ENCODE measurements at places on chromosomes 16 and 17. TPM values are rescaled to one million over a fixed set of nuclear protein-coding genes. Genes with fewer than 3 reads are reported as not detected.

Gene SLC12A3
- total RNA-seq, result not detected

Gene IL4R
- 163 TPM for total RNA-seq

- ATAC-seq, result no peak
Observed at GRCh38 chr17:70217571-70217970, 48.2 kb downstream of the KCNJ2 start.

DNA sequence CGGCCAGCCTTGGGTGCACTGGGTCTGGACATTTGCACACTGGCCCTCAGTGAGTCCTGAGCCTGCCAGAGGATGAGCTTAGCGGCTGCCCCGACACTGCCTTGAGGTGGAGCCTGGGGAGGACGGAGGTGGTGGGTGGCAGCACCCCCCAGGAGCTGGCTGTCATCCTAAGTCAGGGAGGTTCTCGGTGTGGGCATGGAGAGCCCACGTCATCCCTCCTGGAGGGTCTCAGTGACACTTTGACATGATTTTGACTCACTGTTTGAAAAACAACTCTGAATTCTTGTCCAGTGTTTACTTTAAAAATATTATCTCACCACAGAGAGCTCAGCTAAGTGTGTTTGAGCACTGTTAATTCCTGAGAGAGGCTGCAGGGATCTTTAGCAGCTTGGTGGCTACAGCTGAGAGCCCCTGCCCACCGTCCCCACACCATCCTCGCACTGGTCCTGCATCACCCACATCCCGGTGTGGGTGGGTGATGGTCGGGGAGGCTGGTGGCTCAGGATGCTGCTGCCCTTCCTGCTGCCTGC is 63.1 kb downstream of the BANP start:
- ATAC-seq, result no peak

Gene GNG13
- not detected for total RNA-seq

DNA sequence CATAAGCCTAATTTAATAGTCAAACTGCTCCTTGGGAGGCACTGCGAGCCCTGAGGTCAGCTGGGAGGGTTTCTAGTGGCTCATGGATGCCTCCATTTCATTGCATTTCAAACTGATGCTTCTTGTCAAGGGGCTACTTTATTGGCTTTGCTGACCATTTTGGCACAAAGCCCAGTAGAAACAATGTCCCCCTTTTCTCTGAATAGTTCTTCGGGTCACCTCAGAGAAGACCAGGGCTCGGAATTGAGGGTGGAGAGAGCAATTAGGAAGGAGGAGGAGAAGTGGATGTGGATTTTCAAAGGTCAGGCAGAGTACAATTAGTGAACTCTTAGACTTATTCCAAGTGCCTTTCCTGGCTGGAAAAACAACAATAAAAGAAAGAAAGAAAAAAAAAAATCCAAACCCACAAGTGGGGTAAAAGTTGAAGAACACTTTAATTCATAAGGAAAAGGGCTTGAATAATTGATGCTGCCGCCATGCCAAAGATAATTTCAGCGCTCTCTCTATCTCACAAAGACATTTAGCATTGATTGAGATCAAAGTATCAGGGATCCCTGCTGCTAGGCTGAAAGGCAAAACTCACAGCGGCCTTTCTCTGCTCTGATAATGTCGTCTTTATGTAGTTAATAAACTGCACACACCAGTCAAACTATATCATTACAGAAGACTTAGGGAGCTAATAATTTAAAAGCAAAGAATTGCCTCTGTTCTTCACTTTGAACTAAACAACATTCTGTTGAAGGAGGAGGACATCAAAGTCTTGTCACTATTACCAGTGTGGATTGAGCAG is 122.7 kb downstream of the RGS9 start:
- ATAC-seq, result no peak

- ATAC-seq, result no peak
Observed at GRCh38 chr16:72785171-72785570, 262.8 kb downstream of the ZFHX3 start.

DNA sequence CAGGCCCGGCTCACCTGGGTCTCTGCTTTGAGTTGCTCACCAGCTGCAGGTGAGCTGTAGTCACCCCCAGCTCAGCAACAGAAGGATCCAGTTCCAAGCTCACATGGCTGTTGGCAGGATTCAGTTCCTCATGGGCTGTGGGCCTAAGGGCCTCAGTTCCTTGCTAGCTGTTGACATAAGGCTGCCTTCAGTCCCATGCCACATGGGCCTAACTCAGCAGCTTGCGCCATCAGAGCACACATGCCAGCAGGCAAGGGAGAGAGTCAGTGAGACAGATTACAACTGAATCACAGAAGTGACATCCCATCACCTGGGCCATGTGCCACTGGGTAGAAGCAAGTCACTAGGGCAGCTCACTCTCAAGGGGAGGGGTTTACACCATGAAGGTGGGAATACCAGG is 24.7 kb downstream of the PSMD7 start:
- ATAC-seq, result no peak

Gene PHOSPHO1
- total RNA-seq, result not detected

DNA sequence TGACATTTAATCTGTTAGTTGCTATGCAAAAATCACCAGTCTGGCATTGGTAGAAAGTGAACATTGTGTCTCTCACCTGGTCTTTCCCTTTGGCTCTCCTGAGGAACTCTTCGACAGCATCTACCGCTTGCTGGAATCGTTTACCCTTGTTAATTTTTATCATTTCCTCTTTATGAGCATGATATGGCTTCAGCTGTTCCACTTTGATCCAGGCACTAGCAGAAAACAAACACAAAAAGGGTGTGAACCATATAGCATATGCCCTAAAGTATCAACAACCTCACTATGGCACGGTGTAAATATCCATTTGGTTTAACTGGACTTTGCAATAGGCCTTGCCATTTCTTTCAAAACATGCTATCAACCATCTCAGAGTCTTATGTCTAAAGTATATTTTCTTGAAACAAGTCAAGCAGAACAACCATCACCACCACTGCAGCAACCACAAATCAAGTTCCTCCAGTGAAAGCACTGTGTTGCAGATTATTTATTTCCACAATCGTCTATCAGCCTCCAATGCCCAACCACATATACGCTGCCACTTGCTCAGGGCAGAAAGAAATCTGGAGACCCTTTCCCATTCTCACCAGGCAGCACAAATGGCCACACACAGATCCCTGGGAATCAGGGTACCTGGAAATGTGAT is 14.3 kb downstream of the GLYR1 start:
- ATAC-seq, result no peak

GRCh38 chr17:81061027-81061735 is 26.2 kb downstream of the BAIAP2 start:
- no peak for ATAC-seq

Gene STAC2
- not detected for total RNA-seq

DNA sequence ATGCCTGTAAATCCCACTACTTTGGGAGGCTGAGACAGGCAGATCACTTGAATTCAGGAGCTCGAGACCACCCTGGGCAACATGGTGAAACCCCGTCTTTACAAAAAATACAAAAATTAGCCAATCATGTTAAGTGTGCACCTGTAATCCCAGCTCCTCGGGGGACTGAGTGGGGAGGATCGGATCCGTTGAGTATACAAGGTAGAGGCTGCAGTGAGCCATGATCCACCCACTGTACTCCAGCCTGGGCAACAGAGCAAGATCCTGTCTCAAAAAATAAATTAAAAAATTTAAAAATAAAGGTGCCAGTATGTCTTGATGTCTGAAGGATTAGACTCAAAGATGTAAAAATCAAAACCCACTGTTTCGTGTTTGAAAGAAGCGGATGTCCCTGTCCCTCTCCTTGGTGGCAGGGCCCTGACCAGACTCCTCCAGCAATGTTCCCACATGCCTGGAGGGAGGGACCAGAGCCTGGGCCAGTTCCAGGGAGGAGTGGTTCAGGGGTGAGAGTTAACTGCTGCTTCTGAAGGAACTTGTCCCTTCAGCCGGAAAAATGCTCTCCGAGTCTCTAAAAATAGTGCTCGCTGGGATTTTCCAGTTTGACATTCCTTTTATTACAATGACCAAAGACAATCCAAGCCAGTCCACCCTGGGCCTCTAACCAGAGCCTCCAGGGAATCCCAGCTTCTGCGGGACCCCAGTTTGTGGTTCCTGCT is 9.4 kb upstream of the CMTM4 start:
- no peak for ATAC-seq

DNA sequence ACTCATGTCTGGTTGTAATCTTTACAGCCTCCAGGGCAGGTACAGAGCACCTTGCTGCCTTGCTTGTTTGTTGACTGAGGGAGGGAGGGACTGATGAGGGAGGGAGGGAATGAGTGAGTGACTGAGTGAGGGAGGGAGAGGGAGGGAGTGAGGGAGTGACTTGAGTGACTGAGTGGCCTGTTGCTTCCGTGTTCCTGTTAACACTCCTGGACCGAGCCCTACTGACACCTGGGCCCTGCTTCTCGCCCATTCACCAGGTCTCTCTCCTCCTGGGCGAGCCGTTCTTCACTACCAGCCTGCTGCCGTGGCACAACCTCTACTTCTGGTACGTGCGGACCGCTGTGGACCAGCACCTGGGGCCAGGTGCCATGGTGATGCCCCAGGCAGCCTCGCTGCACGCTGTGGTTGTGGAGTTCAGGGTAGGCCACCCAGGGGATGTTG is 41.2 kb downstream of the PRMT7 start:
- no peak for ATAC-seq

DNA sequence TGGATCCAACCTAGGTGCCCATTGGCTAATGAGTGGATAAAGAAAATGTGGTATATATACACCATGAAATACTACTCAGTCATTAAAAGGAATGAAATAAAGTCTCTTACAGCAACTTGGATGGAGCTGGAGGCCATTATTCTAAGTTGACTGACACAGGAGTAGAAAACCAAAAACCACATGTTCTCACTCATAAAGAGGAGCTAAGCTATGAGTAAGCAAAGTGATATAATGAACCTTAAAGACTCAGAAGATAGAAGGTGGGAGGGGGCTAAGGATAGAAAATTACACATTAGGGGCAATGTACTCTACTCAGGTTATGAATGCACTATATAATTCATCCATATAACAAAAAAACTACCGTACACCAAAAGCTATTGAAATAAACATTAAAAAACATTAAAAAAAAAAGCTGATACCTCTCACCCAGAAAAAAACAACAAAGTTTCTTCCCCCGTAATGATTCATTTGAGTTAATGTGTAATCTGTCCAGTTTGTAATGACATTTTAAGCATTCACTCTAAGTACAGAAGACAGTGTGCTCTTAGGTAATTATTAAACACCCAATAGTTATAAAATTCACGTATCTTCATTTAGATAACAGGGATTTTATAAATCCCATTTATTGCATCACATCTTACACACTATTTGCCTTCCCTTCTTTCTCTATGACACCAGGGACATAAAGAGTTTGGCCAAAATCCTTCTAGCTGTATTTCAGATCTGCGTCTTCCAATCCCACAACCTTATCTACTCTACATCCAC is 941.5 kb downstream of the CDH11 start:
- ATAC-seq, result no peak

GRCh38 chr16:31874366-31875111 is 932 bp downstream of the ZNF267 start:
- ATAC-seq, result peak; percentile 52

GRCh38 chr17:45790296-45790922 is 6.3 kb downstream of the CRHR1 start:
- no peak for ATAC-seq

GRCh38 chr17:47982091-47982617 is 11.2 kb downstream of the CDK5RAP3 start:
- ATAC-seq, result no peak

DNA sequence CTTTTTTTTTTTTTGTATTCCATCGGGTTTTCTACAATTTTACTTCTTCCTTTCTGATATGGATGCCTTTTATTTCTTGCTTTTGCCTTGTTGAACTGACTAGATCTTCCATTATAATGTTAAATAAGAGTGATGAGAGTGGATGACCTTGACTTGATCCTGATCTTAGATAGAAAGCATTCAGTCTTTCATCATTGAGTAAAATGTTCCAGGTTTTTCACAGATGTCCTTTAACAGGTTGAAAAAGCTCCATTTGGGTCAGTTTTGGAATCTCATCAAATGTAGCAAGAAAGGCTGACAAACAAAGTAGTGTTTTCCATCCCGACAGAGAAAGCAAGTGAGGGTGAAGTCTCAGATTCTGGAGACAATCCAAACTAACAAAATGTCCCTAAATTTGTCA is 27.2 kb upstream of the WIPI1 start:
- no peak for ATAC-seq

GRCh38 chr17:61492759-61493526 is 40.7 kb downstream of the TBX4 start:
- no peak for ATAC-seq

- ATAC-seq, result no peak
Observed at GRCh38 chr16:77896415-77897128, 108.2 kb downstream of the VAT1L start.

Gene NRN1L
- not detected for total RNA-seq

DNA sequence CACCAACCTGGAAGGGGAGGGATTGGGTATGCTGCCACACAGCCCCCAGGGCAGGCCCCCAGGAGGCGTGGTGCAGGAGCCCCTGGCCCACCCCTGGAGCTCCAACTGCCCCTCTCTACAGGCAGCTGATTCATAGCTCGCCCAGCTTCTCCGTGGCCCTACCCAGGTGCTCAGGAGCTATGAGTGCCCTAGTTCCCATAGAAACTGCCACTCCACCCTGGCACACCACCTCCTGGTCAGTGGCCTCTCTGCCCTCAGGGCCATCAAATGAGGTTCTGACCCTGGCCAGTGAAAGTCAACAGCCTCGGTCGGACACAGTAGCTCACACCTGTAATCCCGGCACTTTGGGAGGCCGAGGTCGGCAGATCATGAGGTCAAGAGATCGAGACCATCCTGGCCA is 18.0 kb downstream of the CNGB1 start:
- ATAC-seq, result no peak

- no peak for ATAC-seq
Observed at GRCh38 chr16:52529226-52529625, 17.7 kb downstream of the TOX3 start.

Gene TOX3
- not detected for total RNA-seq
